Ecto neural progenitor cell (in vitro differentiated cells): ENCODE measurements at places on chromosomes 11 and 22.

DNA sequence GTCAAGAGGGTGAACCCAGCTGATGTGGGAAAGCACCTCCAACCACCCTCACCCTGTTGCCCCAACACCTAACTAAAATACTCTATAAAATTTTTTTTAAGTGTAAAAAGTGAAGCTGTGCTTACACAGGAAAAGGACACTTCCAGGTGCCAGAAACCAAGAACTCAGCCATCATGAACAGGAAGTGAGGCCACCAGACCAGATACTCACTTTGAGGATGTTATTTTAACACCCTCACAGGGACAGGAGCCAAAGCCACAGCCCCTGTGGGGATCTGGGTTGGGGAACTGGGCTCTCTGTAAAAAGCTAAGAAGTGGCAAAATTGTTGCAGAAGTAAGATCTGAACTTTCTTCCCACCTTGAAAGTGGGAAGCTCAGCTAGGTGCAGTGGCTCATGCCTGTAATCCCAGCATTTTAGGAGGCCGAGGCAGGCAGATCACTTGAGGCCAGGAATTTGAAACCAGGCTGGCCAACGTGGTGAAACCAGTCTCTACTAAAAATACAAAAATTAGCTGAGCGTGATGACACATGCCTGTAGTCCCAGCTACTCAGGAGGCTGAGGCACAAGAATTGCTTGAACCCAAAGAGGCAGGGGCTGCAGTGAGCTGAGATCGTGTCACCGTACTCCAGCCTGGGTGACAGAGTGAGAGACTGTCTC lies 3.8 kb downstream of the RSPH14 start:
- DNase-seq = no peak

DNA sequence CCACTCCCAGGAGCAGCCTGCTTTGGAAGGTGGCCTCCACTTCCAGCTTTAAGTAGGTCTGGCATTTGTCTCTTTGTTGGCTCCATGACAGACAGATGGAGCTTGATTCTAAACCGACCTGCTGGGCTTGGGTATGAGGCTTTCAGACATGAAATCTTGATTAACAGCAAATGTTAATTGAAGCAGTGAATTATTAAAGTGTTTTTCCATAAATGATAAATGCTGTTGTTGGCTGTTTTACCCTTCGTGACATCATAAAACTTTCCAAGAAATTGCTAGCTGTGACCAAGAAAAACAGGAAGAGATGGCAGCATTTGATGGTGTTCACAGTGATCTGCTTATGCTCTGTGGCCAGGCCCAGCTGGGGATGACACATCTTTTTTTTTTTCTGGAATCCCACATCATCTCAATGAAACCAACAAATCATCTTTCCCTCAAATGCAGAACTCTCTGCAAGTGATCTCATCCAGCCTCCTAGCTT lies 66.1 kb downstream of the RBMXL2 start:
- no peak for DNase-seq

DNA sequence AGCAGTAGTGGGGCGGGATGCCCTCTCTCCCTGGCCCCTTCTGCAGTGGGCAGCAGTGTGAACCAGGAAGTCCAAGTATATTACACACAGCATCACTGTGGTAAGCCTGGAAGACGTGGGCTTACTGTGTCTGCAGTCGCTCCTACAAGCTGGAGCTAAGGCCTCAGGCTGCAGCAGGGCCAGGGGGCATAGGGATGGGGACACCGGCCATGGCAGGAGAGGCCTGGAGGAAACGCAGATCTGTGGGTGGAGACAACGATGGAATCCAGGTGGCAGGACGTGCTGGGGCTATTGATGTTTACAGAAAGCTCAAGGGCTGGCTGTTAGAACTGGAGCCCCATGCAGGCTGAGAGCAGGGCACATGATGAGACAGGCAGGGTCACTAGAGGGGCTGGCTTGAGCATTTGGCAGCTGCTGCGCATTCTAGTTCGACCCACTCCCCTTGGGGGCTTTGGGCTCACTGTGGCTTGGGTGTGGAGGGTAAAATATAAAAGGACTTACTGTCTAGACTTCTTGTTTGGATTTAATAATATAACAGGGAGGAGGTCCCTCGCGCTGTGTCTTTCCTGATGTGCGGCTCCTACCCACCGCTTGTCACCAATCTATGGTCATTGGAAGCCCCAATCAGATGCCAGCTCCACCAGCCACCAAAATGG lies 539.5 kb downstream of the TBC1D22A start:
- peak; percentile 12 for DNase-seq

DNA sequence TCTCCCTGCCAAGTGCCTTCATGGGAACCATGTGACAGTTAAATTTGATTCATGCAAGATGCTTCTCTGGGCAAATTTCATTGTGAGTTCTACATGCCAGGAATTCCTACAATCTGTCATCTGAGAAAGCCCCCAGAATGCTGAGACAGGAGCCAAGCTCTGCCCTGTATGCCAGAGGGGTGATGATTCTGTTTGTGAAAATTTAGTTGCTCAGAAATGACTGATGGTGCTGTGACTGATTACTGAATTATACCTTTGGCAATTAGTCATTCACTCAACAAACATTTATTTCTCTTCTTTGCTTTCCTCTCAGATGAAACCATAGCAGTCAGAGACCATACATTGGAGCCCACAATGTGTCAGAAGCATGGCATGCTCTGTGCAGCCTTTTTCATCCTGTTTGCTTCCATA lies 69.0 kb upstream of the ZBED5 start:
- DNase-seq = no peak

GRCh38 chr11:10796191-10796590 lies 12.5 kb downstream of the EIF4G2 start:
- DNase-seq = no peak

DNA sequence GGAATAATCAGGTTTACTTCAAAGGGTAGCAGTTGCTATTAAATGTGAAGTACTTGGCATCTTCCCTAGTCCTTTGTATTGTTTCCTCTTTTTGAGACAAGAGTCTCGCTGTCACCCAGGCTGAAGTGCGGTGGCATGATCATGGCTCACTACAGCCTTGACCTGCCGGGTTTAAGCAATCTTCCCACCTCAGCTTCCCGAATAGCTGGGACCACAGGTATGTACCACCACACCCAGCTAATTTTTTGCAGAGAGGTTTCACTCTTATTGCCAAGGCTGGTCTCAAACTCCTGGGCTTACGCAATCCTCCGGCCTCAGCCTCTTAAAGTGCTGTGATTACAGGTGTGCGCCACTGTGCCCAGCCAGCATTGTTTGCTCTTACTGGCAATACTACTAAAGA lies 36.2 kb upstream of the RAPSN start:
- no peak for DNase-seq

DNA sequence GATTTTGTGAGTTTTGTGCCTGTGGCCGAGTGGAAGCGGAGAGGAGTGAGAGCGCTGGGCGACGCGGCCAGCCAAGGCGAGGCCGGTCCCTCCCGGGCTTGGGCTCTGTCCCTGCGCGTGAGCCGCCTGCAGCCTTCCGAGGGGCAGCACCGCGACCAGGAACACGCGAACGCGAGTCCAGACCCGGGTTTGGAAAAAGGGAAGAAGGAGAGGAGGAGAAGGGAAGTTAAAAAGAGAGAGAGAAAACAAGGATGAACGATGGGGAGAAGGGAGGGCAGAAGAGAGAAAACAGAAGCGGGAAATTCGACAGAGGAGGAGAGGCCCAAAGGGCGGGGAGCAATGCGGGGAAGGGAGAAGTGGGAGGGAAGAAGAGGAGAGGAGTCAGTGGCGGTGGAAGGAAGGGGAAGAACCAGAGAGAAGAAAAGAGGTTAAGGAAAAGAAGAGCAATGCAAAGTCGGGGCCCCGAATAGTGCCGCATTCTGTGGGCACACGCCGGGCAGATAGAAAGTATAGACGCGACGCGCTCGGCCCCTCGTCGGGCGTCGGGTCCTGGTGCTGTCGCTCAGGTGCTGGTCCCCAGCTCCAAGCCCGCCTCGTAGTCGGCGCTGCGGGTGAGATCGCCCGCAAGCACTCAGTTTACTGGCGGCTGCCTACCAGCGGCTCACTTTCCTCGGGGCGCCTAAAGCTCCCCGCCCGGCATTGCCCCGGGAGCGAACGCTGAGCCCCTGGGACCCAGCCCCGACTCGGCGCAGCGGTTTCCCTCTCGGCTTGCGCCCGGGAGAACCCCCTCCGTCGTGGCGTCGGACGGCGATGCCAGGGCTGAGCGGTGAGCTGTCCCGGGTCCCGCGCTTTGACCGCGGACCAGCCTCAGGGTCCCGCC lies 2.8 kb upstream of the BARX2 start:
- peak; percentile 57 for DNase-seq

DNA sequence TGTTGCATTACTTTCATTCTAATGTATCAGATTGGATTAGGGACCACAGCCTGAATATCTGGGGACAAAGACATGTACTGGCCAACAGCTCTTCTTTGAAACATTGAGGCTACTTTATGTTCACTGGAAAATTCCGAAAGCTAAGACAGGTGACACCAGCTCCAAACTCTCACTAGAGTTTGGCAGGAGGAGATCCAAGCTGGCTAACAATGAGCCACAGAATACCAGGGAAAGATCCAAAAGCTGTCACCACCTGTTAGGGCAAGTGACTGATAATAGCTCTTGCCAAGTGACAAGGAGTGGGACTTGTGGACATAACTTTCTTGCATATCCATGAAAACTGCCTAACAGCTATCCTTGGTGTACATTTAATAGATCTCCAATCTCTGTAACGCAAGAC lies 333.3 kb downstream of the TTC28 start:
- DNase-seq = no peak

GRCh38 chr11:95375451-95375850 lies 144.4 kb upstream of the SESN3 start:
- DNase-seq = no peak

DNA sequence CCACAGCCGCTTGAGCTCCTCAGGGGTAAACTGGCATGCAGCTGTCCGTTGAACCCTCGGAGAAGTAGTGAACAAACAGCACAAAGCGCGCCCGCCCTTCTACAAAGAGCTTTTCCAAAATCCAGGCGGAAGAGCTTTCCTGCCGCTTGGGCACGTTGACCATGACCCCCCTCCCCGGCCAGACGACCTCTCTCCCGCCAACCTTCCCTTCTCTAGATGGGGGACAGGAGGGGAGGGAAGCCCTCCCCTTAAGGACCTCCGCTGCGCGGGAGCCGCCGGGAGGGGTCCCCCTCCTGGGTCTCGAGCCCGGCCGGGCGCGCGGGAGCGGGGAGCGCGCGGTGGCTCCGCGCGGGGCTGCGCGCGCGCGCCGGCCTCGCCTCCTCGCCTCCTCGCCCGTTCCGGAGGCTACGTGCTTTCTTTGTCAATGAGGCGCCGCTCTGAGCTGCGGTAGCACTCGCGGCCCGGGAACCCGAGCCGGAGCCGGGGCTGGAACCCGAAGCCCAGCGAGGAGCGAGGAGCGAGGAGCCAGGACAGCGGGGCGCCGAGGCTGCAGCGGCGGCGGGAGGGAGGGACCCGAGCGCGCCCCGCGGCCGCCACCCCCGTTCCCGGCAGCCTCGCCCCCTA lies 118.6 kb downstream of the HIPK3 start:
- DNase-seq = peak; percentile 63

- DNase-seq = peak; percentile 99
Measured at GRCh38 chr11:3378426-3379423, at the start of gene ZNF195. ZNF195 (minus strand) TSS chr11:3379146; CDS start chr11:3379040, 106 bp downstream.

DNA sequence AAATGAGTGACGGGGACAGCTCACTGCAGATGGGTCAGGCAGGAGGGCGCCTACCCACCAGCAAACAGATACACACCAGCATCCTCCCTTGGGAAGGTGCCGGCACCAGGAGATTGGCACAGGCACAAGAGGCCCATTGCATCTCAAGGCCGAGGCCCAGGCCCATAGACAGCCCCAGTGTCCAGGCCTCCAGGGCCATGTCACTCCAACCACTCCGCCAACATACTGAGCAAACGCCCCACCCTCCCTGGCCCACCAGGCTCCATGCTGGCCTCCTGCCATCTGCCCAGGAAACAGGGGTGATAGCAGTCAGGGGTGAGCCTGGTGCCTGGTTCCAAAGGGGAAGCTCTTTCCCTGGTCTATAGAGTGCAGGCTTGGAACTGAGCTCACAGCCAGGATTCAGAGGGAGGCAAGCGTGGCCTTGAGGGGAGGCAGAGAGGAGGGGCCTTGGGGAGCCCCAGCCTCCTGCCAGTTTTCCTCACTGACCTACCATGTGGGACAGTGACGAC lies 34.7 kb downstream of the PISD start:
- no peak for DNase-seq

DNA sequence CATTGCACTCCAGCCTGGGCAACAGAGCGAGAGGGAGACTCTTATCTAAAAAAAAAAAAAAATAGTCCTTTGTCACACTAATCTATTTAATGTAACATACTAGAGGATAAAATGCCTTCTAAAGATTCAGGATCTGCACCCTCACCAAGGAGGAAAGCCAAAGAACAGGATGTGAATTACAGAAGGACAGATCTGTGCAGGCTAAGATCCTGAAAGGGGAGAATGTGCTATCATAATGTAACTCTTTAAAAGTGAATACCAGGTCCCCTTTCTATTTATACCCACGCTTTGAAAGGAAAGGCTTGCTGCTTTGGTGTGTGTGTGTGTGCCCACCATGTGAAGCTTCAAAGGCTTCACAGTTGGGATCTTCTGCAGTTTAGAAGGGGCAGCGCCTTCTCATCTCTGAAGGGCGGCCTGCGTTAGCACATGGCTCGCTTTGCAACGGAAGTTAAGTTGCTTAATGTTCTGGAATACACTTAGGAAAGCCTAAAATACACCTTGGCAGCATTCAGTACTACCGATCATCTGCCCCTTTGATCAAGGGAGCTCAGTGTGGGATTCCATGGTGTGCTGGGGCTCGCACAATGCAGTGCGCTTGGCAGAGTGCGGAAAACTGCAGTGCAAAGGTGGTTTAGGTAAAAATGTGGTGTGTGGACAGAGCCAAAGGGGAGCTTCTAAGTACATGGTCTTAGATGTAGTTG lies 6.8 kb downstream of the CECR2 start:
- DNase-seq = no peak

- DNase-seq = peak; percentile 62
Measured at GRCh38 chr11:83194281-83195142, 1.0 kb downstream of the ANKRD42 start.

GRCh38 chr22:45418056-45418769 lies 4.7 kb downstream of the RIBC2 start:
- no peak for DNase-seq

- DNase-seq = no peak
Measured at GRCh38 chr22:28629420-28630176, 50.0 kb downstream of the TTC28 start.

DNA sequence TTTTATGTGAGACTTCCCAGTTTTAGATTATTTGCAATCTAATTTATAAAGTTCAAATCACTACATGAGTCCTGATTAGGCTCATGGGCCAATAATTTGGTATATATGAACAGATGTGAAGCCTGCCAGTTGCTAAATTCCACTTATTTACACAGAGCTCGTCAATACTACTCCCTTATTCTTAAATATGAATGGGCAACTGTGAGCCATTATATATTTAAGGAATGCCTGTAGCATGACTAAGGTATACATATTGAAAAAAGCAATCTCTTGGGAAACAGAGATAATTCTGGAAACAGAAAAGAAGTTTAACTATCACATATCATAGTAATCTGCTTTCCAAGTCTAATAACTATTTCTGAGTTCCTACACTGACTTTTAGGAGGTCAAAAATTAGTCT lies 27.0 kb downstream of the RBMXL2 start:
- DNase-seq = no peak

- no peak for DNase-seq
Measured at GRCh38 chr11:88320149-88320559, 17.4 kb downstream of the CTSC start.
